ENCODE measurements at places on chromosomes 3 and 15.

DNA sequence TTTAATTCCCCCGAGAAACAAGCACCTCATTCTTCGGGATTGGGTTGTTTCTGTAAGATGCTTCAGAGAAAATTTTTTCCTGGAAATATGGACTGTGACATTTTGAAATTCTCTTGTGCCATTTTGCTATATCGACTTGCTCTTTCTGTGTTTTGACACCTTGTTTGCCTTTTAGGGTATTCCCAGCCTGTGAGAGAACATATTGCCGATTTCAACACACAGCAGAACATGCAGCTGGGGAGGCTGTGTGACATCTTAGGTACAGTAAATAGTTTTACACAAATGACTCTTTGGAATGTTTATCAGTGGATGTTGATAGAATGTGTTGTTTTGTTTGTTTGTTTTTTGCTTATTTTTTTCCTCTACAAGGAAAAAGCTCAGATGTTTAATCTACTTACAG lies 130.2 kb downstream of the IQCH start:
- DNase-seq: no peak

GRCh38 chr3:192890347-192891335 lies 27.0 kb downstream of the MB21D2 start:
- DNase-seq: no peak

DNA sequence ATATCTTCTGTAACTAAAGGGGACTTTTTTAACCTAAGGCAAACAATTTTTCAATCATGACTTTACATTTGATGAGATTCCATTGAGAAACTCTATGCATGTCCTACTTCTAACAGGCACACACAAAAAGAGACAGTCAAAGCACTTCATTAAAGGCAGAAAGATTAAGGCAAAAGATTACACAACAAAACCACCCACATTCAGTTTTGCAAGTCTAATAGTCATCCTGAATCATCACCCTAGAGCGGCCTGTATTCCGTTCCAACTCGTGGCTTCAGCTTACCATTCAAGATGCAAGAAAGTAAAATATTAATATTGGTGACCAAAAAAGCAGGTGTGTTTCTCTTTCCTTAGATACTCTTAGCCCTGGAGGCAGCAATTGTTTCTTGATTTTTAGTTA lies 205.9 kb downstream of the P3H2 start:
- DNase-seq: peak; percentile 91

GRCh38 chr3:59953104-59953503 lies 903.3 kb upstream of the CFAP20DC start:
- no peak for DNase-seq
